Amniotic epithelial cell (primary cell): ENCODE measurements at places on chromosomes 5 and 9.
A peak's percentile ranks its signal among the peaks of the same experiment; 100 is the strongest.

GRCh38 chr9:81465468-81466011, 223.8 kb downstream of the TLE1 start:
- DNase-seq, result peak; percentile 58

- DNase-seq, result no peak
Measured at GRCh38 chr9:114947058-114947457, 16.7 kb upstream of the TNFSF8 start.

DNA sequence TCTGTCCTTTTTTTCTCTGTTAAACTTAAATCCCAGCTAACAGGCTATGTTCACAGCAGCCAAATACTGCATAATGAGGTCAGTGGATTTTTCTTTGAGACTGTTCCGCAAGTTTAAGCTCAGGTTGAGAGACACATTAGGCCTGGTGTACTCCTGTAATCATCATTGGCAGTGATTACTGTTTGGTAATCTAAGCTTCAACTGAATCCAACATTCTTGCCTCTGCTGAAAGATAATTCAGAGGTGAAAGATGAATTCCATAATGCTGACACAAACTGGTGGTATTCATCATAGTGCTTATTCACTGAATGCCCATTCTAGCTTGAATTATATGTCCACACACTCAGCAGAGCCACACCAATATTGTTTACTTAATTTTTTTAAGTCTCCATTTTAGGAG, 108.5 kb downstream of the NFIB start:
- peak; percentile 95 for DNase-seq

DNA sequence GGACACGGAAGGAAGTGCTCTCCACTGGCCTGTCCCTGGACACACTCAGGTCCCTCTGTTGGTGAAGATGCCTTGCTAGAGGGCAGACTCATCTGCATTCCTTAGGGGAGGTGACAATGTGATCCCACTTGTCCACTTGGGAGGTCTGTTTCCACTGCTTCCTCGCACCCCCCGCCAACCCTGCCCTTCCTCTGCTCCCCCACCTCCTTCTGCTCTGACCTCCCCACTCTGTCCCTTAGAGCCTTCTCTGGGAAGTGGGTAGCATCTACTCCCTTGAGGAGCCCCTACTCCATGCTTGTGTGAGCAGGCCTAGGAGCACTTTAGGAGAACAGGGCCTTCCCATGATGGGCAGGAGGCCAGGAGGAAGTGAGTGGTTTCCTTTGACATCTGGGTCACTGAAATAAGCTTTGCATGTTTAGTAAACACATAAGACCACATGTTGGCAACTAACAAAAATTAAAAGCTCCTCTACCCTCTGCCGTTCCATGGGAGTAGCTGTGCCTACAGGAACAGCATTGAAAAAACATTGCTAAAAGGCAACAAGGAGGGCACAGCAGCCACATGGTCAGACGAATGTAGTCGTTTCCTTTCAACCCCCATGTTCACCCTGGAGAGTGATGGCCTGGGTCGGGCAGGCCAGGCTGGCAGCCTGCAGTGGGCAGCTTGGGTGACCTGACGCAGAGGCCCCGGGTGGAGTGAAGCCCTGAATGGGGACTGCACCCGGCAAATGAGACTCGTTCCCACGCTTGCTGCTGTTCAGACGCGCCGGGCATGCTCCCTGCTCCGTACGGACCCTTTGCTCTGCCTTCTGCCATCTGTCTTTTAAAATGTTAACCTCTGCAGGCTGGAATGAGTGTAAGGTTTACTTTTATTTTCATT, 634.0 kb downstream of the IRX1 start:
- no peak for DNase-seq

DNA sequence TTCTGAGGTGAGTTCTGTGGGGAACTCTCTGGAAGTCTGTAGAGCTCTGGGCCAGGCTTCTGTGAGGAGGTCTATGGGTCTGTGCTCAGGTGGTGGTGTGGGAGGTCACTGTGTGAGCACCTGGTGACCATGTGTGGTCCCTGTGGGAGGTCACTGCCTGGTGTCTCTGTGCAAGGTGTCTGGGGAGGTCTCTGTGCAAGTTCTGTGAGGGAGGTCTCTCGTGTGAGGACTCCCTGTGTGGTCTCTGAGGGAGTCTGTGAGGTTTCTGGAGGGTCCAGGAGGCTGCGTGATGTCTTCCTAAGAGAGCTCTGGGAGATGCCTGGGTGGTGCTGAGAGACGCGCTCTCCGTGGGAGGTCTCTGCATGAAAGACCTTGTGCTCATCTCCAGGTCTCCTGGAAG, 6.0 kb upstream of the SPATA31E1 start:
- DNase-seq, result no peak

DNA sequence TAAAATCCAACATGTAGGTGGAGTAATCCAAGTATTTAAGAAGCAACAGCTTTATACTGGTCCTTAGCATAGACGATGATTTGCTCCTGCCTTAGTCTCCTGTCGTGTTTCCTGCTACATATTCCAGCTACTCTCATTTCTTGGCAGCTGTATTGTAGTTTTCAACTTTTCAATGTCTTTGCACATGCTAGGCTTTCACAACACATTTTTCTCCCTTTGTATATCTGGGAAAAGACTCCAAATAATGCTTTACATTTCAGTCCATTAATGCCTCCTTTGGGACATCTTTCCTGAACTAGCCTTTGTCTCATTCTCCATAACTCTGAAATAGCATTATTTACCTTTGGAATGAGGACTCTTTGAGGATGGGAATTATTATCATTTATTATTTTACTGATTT, 508.0 kb downstream of the PTPRD start:
- no peak for DNase-seq

DNA sequence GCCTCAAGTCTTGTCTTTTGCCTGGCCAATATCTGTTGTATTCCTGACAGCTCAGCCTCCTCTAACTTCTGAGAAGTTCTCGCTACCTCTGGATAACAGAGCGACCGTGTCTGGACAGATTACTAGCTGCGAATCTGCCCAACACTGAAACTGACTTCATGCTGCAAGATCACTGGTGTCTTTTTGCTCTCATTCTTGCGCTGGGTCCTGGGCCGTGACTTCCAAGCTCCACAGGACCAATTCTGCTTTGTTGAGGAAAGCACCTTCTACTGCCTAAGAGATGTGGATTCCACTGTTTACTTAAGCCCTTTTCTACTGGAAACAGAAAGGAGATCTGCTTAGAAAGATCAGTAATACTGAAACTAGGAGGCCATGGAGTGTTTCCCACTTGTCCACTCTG, 978.8 kb upstream of the DMAC1 start:
- no peak for DNase-seq

GRCh38 chr5:176619203-176619568, 9.2 kb upstream of the GPRIN1 start:
- peak; percentile 83 for DNase-seq

DNA sequence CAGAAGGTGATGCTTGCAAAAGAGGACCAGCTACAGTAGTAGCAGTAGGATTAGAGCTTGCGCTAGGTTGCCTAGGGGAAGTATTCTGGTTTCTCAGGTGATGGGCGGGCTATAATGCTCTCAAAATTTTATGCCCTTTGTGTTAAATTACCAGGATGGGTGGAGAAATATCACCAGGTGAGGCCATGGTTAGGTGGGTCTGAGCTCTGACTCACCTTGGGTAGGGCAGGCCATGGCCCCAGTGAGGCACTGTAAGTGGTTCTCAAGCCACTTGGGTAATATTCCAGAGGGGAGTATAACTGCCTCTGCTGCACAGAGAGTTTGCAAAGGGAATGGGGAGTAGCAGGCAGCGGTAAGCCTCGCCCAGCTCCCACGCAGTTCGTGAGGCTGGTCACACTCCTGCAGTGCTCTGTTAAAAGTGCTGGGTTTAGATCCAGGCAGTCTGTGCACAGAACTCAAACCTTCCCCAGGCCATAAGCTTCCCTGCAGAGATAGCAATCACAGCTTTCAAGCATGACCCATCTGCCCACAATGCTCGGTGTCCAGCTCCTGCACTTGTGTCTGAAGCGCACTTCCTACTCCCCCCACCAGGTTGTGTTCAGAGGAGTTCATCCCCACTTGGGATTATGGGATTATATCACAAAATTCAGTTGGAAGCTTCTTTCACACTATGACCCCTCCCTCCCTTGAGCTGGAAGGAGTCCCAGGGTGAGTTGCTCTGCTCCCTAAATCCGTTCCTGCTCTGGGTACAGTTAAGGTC, 575.0 kb downstream of the CHSY3 start:
- no peak for DNase-seq

DNA sequence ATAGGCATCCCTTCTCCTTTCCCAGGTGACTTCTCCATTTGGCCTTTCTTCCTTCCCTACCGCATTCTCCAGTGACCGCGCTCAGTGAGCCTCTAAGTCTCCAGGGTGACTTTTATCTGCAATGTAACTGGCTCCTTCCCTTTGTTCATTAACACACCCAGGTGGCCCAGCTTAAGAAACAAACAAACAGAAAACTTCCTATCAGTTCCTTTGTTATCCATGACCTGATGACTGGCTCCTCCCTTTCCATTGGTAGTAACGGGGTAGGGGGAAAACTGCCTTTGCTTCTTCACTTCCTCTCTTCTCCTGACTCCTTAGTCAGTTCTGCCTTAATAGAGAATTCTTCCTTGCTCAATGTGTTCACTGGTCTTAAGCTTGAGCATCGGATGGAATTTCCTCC, 7.0 kb upstream of the SH3GL2 start:
- DNase-seq, result no peak

GRCh38 chr9:136095070-136096058, at the start of gene NACC2:
TSS of gene NACC2 (minus strand) at chr9:136095289. CDS start at chr9:136050521, 44,768 bp downstream.
- peak; percentile 54 for DNase-seq

DNA sequence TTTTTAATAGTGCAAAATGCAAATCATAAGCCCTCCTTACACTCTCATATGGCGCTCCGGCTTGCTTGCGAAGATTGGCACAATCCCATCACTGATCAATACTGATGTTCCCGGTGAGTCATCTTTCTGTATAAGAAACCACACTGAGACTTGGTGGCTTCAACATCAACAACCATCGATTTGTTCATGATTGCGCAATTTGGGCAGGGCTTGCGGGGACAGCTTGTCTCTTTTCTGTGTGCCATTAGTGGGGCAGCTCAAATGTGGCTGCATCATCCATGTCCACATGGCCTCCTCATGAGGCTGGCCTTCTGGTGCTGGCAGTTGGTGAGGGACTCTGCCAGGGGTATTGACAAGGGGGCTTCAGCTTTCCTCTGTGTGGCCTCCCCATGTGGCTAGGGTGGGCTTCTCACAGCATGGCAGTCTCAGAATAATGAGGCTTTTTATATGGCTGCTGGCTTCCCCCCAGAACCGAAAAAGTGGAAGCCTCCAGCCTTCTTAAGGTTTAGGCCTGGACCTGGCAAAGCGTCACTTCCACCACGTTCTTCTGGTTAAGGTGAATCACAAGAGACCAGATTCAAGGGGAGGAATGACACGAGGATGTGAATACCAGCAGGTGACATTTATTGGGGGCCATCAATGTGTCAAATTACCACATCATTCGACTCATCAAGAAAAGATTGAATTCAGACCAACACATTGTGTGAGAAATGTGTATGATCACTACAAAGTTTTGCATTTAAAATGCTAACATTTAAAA, 79.5 kb upstream of the NFIL3 start:
- no peak for DNase-seq

DNA sequence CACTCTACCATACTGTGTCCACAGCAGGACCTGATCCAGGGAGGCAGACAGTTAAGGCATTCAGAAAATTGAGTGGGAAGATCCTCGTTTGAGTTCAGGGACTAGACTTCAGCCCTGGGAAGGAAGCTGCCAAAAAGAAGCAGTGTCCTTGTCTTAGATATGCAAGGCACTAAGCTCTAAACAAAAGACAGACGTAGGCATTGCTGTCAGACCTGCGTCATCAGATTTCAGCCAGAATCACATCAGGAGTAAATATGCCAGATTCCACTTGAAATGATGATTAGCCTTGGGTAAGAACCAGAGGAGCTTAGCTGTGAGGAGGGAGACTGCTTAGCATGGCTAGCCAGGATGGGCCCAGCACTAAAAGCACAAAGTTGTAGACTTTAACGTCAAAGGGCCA, 56.7 kb downstream of the MAMDC2 start:
- DNase-seq, result peak; percentile 96

- DNase-seq, result no peak
Measured at GRCh38 chr9:98108531-98109031, 10.4 kb downstream of the TRIM14 start.

DNA sequence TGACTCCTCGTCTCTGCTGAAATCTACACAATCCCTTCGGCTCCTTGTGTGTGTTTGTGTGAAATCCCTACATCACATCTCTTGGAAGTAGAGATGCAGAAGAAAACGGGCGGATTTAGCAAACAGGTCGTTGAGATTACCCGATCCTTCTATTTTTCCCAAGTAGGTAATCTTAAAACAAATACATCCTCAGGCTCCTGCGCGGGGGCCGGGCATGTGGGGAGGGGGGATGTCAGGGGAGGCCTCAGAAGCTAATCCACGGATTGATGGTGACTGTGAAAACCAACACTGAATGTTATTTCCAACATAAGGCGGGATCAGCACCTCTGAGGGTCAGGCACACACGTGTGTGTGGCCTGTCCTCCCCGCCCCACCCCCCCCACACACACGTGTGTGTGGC, 137.8 kb downstream of the ROR2 start:
- no peak for DNase-seq

DNA sequence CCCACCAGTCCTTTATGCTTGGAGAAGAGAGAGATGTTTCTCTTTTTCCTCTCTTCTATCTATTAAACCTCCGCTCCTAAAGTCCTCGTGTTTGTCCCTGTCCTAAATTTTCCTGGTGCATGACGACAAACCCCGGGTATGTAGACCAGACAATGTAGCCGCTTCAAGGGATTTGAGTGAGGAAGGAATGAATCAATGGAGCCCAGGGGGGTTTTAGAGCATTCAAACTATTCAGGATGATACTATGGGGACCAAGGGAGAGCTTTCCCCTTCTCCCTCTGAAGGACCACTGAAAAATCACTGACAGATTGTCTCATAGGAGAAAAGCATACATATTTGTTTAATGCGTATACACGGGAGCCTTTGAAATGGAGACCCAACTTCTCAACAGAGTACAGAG, 18.4 kb downstream of the CEL start:
- no peak for DNase-seq

DNA sequence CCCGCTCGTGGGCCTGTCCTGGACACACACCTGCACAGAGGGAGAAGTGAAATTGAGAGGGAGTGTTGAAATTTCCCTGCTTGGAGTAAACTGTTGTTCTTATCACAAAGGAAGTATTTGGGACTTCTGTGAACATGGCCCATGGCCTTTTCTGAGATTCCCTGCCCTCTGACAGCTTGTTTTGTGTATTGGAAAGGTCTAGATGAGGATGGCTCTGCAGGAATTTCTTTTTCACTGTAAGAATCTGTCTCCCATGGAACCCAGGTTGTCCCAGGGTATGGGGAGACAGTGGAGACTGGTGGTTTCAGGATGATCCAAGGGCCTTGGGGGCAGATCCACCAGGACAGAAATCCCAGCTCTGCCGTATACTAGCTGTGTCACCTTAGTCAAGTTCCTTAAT, 121.8 kb downstream of the ARHGAP26 start:
- no peak for DNase-seq

DNA sequence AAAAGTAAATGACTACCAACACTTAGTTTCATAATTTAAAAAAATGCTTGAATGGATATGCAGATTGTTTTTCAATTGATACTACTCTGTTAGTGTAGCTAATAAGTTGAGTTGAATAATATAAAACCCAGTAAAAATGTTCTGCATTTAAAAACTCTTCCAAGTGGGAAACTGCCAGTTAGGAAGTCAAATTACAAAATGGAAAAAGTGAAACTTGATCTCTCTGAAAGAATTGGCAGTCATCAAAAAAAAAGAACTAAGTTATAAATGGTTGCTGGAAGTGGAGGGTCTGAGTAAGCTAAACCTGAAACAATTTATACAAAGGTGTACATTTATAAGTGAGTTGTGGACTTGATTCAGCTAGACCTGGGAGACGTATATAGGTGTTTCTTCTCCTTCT, 52.4 kb downstream of the VCAN start:
- no peak for DNase-seq

GRCh38 chr9:127455324-127455992, 4.1 kb downstream of the LRSAM1 start:
- no peak for DNase-seq

- DNase-seq, result peak; percentile 77
Measured at GRCh38 chr5:177366528-177367322, 9.0 kb downstream of the RGS14 start.
